ENCODE measurements at places on chromosomes 7 and 10.
A peak's percentile ranks its signal among the peaks of the same experiment; 100 is the strongest.

DNA sequence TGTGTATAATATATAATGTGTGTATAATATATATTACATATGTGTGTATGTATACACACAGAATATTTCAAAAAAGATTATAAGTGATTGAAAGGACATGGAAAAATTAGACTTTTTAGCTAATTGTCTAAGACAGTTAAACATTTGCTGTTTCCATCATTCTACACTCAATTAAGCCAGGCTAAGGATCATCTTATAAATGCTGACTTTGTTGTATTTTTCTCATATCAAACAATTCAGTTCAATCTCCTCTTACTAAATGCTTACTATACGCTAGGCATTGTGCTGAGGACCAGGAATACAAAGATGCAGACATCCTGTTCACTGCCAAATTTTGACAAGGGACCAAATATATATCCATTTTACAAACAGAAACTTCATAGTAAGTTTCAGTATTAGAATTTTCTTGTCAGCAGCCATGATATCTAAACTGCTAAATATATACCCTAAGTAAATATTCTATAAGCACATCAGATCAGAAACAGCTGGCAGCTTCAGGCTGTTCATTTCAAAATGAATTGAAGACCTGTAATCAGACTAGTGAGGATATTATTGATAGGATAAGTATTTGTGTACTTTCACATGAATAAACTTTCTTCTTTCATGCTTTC, 10.3 kb upstream of the LRRN3 start:
- no peak for DNase-seq

GRCh38 chr7:127913686-127914085, 117.6 kb downstream of the LRRC4 start:
- no peak for DNase-seq

DNA sequence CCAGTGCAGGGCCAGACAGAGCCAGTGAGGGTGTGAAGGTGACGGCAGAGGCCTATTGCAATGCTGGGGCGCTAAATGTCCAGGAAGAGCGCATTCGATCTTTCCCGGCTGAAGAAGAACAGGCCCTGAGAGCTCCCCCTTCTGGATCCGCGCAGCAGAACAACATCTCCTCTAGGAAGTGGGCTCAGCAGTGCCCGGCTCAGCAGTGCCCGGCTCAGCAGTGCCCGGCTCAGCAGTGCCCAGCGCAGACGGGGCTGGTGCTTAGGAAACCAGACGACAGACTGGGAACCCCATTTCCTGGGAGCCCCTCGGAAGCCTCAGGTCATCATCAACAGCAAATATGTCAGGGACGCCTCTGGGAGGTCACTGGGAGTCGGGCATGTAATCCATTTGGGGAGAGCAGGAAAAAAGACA, 4.7 kb upstream of the NOS3 start:
- peak; percentile 59 for DNase-seq

DNA sequence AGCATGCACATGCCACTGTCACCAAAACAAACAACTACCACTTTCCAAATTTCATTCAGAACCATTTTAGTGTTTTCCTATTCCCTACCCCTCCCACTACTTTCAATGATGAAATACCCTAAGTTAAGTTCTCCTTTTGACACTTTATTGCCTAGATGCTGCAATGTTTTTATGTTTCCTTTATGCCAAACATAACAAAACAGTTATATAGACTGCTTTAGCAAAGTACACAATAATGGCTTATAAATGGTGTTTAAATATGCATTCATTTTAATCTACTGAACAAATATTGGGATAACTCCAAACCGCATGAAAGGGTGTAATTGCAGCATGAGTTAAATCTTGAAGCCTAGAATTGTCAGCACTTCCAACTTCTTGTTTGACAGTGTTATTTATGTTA, 69.2 kb downstream of the PHYHIPL start:
- no peak for DNase-seq

- no peak for DNase-seq
These were observed 132.3 kb upstream of the POT1 start for GRCh38 chr7:125061776-125062397.

- no peak for DNase-seq
These were observed 387.0 kb upstream of the KCND2 start for GRCh38 chr7:119886007-119886406.

DNA sequence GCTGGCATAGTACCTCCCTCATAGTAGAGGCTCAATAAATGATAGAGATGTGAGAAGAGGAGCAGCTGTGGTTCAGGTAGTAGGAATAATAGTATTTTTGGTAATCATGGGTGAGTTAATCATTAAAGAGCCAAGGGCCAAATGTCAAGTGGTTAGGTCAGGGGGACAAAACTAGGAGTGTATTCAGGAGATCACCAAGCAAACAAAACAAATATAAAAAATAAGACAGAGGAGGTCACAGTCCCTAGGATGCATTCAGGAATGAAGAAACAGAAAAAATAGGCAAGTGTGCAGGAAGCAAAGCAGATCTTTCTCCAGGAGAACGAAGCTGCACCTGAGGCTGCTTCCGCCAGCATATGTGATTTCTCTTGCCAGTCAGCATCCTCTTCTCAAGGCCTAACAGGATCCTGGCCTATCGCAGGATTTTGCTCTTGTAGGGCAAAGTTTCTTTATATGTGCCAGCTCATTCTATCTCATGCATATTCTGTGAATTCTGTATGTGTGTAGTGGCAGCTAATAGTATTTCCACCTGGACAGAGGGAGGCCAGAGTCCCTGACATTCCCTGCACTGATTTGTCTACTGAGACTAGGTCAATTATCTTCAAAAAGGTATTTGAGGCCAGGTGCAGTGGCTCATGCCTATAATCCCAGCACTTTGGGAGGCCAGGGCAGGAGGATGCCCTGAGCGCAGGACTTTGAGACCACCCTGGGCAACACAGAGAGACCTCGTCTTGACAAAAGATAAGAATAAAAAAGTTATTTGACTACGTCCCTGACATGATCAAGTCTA, 82.7 kb downstream of the AKR1D1 start:
- no peak for DNase-seq

DNA sequence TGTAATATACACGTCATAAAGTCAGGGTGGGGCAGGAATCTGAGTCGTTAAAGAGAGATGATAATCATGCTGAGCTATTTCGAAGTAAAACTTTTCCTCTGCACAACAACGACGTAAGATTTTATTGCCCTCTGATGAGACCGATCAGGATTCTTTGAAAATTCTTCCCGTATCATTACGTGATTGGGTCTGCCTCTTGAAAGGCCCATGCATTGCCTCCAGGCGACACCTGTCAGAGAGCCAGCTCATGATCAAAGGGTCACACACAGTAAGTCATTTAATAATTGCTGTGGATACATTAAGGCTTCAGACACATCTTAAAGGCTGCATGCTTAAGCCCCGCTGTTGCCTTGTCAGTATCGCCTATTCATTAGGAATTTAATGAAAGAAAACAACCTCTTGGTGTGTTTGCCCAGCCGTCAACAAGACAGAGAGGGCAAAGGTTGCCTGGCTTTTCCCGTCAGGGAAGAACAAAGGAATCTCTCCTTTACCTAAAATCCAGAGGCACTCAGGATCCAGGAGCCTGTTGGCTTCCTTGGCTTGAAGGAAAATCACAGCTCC, 189.0 kb upstream of the SH2B2 start:
- DNase-seq, result no peak

GRCh38 chr10:85643845-85644525, 722.6 kb downstream of the GRID1 start:
- no peak for DNase-seq

- no peak for DNase-seq
These were observed 7.0 kb upstream of the GPER1 start for GRCh38 chr7:1080921-1081255.

GRCh38 chr10:122316224-122316884, 45.3 kb downstream of the BTBD16 start:
- DNase-seq, result no peak

DNA sequence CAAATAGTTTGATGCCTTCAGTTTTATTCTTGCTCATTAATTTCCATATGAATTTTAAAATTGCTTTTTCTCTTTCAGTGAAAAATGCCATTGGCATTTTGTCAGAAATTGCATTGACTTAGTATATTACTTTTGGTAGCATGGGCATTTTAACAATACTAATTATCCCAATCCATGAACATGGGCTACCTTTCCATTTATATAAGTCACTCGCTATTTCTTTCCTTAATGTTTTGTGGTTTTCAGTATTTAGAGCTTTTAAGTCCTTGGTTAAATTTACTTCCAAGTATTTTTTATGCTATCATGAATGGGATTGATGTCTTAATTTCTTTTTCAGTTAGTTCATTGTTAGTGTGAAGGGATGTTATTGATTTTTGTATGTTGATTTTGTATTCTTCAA, 297.4 kb downstream of the ATRNL1 start:
- DNase-seq, result no peak
